ENCODE measurements at places on chromosomes 5 and 9. TPM values are rescaled to one million over a fixed set of nuclear protein-coding genes. Genes with fewer than 3 reads are reported as not detected.

PCDHGA11 gene
- total RNA-seq: 0.20 TPM

NPM1 gene
- 892 TPM for total RNA-seq

GRCh38 chr9:27632254-27632653, 59.0 kb upstream of the C9orf72 start:
- no peak for DNase-seq
- H3K27ac ChIP-seq: no peak overlapping the region
- H3K36me3 ChIP-seq: no peaks in the 10 kb centered on the region
- H3K27me3 ChIP-seq: no peaks in the 10 kb centered on the region
- no peaks in the 10 kb centered on the region for H3K4me1 ChIP-seq
- H3K4me3 ChIP-seq: no peak overlapping the region

GRCh38 chr5:149702607-149702933, 27.5 kb upstream of the PPARGC1B start:
- H3K27ac ChIP-seq: no peak overlapping the region
- H3K36me3 ChIP-seq: no peaks in the 10 kb centered on the region
- no peaks in the 10 kb centered on the region for H3K4me1 ChIP-seq
- DNase-seq: no peak
- no peak overlapping the region for H3K4me3 ChIP-seq
- H3K27me3 ChIP-seq: no peaks in the 10 kb centered on the region

- H3K36me3 ChIP-seq: no peaks in the 10 kb centered on the region
- H3K27me3 ChIP-seq: no peaks in the 10 kb centered on the region
- H3K4me1 ChIP-seq: peaks cover 77% of the 10 kb centered on the region
- peak within 1 kb of the TSS; percentile 78 for H3K4me3 ChIP-seq
These were observed at the start of gene AKNA for GRCh38 chr9:114387680-114388356. TSS of gene AKNA (minus strand) at chr9:114387982. CDS start at chr9:114381333, 6,649 bp downstream.

- no peak overlapping the region for H3K4me3 ChIP-seq
- H3K4me1 ChIP-seq: peaks cover 25% of the 10 kb centered on the region
- peak overlapping the region; percentile 27 for H3K27ac ChIP-seq
These were observed 57.0 kb downstream of the SECISBP2 start for GRCh38 chr9:89375191-89375760.

SPINK5 gene
- total RNA-seq: not detected

PCDHGB6 gene
- total RNA-seq: 0.26 TPM

DNA sequence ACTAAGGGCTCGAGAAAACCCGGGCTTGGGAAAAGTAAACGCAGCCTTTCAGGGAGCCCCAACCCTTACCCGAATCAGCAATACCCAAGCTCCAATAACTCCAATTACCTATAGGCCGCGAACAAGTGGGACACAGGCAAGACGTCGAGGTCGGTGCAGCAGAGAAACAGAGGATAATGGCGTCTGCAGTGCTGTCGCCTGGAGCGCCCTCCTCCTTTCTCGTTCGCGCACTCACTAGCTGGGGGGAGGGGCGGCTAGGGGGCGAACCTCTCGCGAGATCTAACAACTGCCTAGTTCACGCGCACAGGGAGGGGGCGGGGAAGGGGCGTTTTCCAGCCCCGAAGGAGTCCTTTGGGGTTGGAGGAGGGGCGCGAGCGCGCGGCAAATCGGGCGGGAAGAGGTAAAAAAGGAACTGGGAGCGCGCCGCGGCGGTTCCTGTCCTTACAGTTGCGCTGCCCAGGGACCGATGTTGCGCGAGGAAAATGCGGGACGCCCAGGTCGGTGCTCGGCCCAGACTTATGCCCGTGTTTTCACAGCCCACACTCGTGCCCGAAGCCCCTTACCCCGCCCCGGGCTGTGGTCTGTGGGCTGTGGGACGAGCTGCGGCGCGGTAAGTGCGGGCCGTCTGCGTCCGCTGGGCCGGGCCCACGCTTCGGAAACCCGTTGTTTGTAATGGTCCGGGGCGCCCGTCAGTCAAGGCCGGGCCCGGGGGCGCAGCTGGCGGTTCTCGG, at the start of gene RMI1:
Gene RMI1, plus strand, starts transcription at position 411 of the 731 bp plus-strand sequence. CDS start 20,182 bp downstream, outside the sequence.
- H3K27ac ChIP-seq: peak within 1 kb of the TSS; percentile 98

DNA sequence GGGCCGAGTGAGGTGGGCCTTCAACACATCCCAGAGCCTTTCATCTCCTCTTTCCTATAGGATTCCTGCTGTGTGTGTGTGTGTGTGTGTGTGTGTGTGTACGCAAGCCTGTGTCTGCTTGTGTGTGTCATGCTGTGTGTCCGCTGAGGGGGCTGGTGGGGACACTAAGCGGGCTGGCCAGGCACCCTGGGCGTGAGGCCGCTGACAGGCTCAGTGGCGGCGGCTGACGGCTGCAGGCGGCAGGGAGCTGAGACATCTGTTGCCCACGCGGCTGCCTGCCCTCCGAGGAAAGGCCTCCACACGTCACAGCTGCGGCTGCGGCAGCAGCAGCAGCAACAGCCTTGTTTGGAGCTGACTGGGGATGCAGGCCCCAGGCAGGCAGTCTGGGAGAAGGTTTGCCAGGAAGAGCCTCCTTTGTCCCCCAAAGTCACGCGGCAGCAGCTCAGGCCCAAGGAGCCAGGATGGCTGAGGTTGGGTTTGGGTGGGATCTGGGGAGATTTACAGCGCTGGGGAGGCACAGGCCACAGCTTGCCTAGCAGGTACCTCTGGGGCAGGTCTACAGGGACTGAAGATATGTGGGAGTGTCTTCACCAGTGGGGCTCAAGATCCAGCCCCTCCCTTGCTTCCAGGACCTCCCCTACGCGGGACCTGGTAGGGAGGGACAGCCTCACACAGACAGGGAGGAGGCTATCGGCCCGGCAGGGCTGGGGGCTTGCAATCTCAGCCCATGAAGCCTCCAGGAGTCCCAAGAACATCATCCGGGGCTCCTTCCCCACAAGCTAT, 1.8 kb downstream of the PDLIM4 start:
- no peak overlapping the region for H3K27ac ChIP-seq
- peaks cover 4% of the 10 kb centered on the region for H3K27me3 ChIP-seq
- no peaks in the 10 kb centered on the region for H3K4me1 ChIP-seq

DNA sequence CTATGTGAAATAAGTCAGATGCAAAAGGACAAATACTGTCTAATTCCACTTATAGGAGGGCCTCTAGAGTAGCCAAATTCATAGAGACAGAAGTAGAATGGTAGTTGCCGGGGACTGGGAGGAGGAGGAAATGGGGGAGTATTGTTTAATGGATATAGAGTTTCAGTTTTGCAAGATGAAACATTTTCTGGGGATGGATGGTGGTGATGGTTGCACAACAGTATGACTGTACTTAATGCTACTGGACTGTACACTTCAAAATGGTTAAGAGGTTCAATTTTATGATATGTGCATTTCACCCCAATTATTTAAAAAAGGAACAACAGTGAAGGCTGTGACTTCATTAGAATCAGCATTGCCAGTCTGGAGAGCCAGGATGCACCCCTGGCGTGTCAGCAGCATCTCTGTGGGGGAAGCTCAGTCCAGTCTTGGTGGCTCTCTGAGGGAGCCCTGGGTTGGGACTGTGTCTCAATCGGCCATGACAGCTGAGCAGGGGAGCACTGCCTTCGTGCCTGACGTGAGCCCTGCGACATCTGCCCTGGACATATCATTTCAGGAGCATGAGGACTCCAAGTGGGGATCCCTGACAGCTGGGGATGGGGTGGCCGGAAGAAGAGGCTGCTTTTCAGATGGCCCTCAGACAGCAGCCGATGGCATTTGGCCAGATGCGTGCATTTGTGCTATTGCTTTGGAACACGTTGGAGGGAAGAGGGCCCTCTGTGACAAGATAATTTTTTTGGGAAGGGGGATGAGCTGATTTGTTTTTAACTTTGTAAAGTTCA, 130.8 kb upstream of the STC2 start:
- no peak for DNase-seq
- H3K27me3 ChIP-seq: no peaks in the 10 kb centered on the region
- H3K4me3 ChIP-seq: no peak overlapping the region
- no peaks in the 10 kb centered on the region for H3K4me1 ChIP-seq
- H3K36me3 ChIP-seq: no peaks in the 10 kb centered on the region
- no peak overlapping the region for H3K27ac ChIP-seq
